Stimulated activated CD4-positive, alpha-beta T cell treated with anti-CD3 and anti-CD28 coated beads, TNF-alpha, amount 100 ng/mL, for 4 hours (primary cell): ENCODE measurements at places on chromosomes 16 and 17.

- DNase-seq = no peak
Measured at GRCh38 chr17:246226-246625, 64.8 kb upstream of the DOC2B start.

GRCh38 chr17:73588891-73589290 is 55.4 kb downstream of the SDK2 start:
- no peak for DNase-seq

DNA sequence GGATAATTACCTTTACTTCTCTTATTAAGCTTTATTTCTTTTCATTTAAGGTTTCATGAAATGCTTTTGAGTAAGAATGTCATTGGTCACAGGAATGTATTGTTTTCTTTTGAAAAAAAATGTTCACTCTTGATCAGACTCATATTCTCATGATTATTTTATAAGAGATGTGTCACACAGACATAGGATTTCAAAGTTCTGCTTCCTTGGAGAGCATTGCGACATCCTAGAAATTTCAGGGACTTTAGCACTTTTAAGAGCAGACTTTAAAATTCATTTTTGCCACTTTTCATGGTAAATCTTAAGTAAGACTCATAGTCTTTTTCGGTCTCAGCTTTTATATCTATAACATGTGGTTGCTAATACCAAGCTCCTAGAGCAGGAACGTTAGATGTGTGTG is 314.7 kb downstream of the CDH8 start:
- no peak for DNase-seq

- DNase-seq = no peak
Measured at GRCh38 chr17:43330876-43331639, 67.7 kb upstream of the ARL4D start.

DNA sequence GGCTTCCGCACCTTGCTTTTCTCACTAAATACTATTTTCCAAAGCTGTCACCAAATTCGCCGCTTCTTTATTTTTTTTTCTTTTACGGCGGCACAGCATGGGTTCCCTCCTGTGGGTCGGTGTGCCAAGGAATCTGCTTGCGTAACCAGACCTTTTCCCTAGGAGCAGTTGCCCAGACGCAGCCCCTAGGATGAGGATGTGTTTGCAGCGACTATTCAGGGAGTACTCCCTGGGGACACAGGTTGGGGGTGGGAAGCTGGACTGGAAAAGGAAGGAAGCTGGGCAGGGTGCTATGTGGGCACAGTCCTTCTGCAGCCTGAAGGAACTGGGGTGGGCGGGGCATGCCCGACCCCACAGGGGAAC is 49.0 kb upstream of the ZCCHC14 start:
- DNase-seq = no peak

- no peak for DNase-seq
Measured at GRCh38 chr17:8916466-8916865, 49.0 kb upstream of the PIK3R6 start.

- no peak for DNase-seq
Measured at GRCh38 chr16:67542464-67542863, 13.8 kb downstream of the RIPOR1 start.

GRCh38 chr17:32558326-32558955 is 71.6 kb downstream of the CDK5R1 start:
- DNase-seq = no peak

GRCh38 chr17:53891726-53892125 is 69.0 kb downstream of the KIF2B start:
- no peak for DNase-seq

GRCh38 chr17:60901242-60901641 is 223.6 kb downstream of the BCAS3 start:
- no peak for DNase-seq

DNA sequence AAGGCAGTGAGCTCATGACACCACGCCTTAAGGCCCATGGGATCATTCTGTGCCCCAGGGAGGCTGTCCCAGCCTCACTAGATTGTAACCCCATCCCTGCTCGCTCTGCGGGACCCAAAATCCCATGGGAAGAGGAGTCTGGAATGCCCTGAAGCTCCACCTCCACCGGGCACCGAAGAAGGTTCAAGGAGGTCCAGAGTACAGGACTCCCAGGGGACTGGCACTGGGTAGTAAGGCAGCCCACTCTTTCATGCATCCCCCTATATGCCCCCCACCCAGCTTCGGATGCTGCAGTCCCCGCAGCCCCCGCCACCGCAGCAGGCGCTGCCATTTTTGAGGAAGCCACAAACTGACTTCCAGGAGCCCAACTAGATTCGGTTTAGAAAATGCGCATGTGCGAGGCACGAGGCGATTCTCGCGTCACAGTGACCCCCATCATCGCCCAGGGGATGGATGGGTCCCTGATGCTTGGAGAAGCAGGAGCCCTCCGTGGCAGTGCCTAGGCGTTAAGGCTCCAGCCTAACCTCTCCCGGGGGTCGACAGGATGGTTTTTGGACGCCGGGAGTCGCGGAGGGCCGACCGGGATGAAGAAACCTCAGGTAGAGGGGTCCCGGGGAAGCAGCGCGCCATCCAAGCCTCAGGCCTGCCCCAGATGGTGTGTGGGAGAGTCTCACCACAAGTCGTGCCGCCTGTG is 1681.0 kb downstream of the TP53TG3F start:
- no peak for DNase-seq

DNA sequence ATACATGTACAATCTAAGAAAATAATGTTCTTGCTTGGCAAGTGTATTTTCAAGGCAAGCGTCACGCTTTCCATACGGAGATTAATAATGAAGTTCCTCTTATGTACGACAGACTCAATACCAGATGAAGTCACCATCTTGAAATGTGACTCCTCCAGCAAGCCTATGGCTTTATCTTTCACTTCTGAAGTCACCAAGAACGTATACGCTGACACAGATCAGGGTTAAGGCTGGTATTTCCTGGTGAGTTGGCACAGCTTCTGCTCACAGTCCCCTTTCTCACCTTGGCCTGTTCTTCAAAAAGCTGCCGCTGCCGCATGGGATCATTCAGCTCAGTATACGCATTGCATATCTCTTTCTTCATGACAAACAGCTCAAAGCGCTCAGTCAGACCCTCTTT is 6.1 kb upstream of the ADAT1 start:
- DNase-seq = no peak

- no peak for DNase-seq
Measured at GRCh38 chr17:65677932-65678331, 116.5 kb upstream of the AXIN2 start.

DNA sequence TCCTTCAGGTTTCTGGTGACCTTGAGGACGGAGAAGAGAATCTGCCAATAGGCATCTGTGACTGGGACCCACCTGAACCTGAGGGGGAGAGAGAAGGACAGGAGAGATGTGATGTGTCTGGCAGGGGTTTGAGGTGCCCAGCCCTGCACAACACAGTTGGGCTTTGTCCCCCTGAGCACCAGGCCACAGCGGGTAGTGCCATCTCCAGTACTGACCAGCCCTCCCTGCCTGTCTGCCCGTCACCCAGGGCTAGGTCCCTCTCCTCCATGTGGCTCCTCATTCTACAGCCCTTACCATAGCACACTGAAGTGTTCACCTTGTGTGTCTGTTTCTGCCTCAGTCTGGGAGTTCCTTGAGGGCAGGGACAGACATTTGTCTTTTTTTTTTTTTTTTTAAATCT is 30.8 kb downstream of the NLRP1 start:
- no peak for DNase-seq

DNA sequence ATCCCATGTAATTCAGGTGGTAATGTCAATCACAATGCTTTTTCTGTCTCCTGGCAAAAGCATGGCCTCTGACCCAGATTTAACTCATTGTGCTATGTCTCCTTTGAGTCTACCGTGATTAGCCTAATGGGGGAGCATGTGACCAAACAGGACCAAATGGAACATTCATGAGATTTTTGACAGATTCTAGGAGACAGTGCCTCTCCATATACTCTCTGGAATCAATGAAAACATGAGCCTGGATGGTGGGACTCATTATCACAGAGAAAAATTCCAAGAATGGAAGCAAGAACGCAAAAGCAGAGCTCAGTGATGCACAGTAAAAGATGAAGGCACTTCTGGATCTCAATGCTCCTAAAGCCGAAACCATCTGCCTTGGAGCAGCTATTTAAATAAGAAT is 307.9 kb upstream of the MON1B start:
- DNase-seq = no peak

GRCh38 chr17:40312893-40313667 is 4.1 kb downstream of the RARA start:
- DNase-seq = no peak

GRCh38 chr17:6019959-6020358 is 50.2 kb upstream of the WSCD1 start:
- DNase-seq = no peak

GRCh38 chr16:17154981-17155380 is 315.8 kb downstream of the XYLT1 start:
- DNase-seq = no peak

DNA sequence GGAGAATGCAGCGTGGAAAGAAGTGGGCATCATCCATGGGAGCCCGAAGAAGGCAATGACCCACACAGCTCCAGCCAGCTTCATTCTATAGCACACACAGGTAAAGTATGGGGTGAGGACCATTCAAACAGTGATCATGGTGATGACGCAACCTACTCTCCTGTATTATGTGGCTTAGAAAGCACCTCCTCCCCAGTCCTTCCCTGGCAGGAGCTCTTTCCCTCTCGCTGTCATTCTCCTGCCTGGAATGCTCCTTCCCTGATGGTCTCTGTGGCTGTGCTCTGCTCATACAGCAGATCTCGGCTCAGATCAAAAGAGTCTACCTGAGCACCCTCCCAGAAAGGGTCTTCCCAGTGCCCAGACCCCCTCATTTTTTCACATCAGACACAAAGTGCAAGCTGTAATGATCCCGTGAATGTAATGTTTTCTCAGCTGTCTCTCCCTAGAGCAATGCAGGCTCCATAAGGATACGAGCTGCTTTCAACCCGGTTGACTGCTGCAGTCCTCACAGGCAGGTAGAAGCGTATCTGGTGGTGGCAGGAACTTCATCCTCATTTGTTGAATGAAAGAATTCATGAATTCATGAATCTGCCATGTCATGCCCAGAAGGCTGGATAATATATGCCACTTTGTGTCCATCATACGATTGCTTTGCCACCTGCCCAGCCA is 248.8 kb downstream of the HS3ST3A1 start:
- DNase-seq = no peak

DNA sequence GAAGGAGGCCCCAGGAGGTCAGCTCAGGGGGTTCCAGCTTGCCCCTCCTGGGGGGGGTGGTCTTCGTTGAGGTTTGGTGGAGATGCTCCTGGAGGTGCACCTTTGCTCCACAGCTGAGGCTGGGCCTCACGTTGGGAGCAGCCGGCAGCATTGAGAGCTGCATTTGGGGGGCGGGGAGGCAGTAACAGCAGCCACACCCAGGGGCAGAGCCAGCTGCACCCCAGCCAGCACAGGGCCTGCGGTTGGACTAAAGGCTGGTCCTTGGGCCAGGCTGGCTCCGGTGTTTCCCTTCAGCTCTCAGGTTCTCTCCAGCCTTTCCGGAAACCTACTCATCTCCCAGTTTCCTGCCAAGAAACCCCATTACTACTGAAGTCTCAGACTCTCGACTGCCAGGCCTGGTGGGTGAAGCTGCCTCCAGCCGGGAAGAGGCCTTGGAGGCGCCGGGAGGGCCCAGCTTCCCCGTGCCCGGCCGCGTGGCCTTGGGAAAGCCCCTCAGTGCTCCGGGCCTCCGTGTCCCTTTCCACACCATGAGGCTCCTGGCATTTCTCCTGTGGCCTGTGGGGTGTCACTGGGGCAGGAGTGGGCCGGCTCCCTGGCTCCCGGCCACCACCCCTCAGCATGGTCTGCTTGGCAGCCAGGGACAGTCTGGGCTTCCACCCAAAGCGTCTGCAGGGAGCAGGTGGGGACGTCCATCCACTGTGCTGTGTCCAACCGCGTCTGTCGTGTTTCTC is 14.0 kb upstream of the BAIAP2 start:
- DNase-seq = no peak

- no peak for DNase-seq
Measured at GRCh38 chr16:8168016-8168415, 422.3 kb downstream of the TMEM114 start.

- DNase-seq = no peak
Measured at GRCh38 chr16:64621616-64622015, 500.2 kb downstream of the CDH11 start.

DNA sequence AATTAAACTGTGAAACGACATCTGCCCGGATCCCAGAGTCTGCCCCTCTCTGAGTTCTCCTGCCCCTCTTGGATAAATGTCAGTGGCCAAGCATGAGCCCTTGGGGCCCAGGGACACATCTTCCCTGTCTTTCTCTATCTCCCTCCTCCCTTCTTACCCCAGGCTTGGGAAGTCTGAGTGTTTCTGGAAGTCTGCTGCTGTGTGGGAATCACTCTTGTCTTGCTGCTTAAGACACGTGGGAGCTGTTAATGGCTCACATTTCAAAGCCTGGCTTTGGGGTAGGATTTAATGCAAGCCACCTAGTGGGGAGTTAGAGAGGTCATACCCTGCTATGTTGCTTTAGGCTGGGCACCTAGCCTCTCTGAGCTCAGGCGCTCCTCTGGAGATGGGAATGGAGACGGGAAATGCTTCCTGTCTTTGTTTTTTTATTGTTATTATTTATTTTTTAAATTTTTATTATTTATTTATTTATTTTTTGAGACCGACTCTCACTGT is 218.5 kb upstream of the CIBAR2 start:
- DNase-seq = no peak

GRCh38 chr16:2468725-2469398 is 2.2 kb upstream of the NTN3 start:
- DNase-seq = no peak

DNA sequence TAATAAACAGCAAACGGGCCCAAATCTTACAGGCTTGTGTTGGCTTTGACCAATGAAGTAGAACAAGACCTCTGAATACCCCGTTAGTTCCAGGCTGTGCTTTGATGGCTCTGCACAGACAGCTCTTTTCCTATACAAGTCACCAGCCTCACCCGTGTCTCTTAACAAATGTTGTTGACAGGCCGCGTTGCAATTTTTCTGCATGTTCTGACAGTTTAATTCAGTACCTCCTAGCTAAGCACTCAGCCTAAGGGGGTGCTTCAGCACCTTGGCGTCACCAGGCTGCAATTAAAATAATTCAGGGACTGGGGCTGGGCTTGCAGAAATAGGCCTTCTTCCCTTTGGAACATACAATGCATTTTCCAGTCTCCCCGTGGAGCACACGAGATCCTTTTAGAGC is 500.1 kb downstream of the MAF start:
- DNase-seq = no peak

DNA sequence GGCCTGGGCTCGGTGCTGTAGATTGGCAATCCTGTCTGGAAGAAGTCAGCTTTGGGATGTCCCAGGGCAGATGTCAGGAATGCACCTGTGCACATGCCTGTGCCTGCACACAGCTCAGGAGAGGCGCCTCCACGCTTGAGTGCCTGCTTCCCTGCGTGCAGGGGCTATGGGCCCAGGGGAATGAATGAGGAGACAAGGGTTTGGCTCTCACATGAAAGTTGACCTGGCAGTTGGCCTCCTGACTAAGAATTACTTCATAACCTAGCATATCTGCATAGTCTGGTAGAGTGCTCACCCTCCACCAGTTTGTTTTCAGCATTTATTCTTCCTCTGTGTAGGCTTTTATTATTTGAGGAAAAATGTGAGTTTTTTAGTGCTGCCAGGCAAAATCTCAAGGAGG is 50.0 kb downstream of the PLD6 start:
- DNase-seq = no peak

DNA sequence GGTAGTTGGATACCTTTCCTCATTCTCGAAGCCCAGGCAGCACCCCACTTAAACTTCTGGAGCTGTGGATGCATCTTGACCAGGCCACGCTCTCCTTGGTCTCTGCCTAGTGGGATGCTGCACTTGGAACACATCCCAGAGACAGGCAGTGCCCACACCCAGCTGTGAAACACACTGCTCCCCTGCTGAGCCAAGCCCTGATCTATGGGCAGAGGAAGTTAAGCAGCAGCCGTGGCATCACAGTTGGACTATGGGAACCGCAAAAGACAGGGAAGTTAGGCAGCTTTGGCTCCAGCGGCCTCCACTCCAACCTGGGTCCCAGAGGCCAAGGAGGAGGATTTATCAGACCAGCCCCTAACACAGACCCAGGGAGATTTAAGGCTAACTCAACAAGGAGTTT is 284.8 kb upstream of the CCL2 start:
- DNase-seq = no peak
